Activated CD4-positive, alpha-beta T cell treated with anti-CD3 and anti-CD28 coated beads, Interleukin-2, amount 10 ng/mL, durations not matched to agents 7 days and 5 days (primary cell): ENCODE measurements at places on chromosomes 2 and 18.

DNA sequence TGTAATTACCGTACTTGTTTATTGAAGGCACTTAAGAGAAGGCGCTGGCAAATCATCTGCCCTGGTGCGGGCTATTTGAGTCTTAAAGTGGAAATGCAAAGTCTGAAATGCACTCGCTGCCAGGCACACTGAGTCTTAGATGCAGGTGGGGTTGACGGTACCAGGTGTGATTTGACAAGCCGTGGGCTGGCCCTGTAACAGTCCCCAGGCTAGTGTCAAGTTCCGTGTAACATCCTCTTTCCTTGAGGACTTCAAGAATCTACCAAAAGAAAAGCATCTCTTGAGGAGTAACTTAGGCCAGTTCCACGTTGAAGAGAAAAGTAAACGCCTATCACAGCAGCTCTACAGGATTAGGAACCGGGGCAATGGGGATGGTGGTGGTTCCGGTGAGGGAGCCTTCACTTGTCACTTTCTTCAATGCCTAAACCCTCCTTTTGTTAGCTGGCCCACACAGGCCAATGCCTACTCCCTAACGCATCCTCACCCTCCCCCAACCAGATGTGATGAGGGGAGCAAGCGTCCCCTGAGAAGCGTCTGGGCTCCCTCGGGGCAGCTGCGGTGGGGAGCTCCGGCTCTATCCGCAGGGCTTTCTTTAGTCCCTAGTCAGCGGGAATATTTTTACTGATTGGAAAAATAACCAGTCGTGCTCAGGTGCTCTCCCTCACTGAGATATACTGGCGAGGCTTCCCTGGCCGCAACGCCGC is 1.5 kb upstream of the UGP2 start:
- peaks cover 42% of the 10 kb centered on the region for H3K4me1 ChIP-seq
- peak overlapping the region; percentile 97 for H3K4me3 ChIP-seq
- DNase-seq: peak; percentile 50

- H3K36me3 ChIP-seq: no peaks in the 10 kb centered on the region
- no peak overlapping the region for H3K27ac ChIP-seq
- DNase-seq: no peak
- H3K4me3 ChIP-seq: no peak overlapping the region
- H3K4me1 ChIP-seq: no peaks in the 10 kb centered on the region
- no peaks in the 10 kb centered on the region for H3K27me3 ChIP-seq
Measured at GRCh38 chr2:31049264-31049663, 89.0 kb downstream of the GALNT14 start.

DNA sequence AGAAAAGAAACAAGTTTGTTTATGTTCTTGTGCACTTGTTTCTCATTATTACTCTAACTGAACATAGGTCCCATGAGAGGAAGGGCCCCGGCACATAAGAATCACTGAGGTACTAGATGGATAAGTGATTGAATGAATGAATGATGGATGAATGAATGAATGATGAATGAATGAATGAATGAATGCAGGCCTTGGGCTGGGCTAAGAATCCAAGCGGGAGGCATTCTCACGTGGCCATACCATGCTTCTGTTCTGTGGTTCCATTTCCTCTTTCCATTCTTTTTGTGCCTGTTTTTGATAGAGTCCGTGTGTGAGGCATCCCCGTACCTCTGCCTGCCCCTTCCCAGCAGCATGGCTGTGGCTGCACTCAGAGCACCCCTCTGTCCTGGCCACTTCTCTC is 94.8 kb downstream of the SH3BP4 start:
- DNase-seq: no peak
- H3K4me3 ChIP-seq: no peak overlapping the region
- peaks cover 19% of the 10 kb centered on the region for H3K4me1 ChIP-seq
- H3K27ac ChIP-seq: no peak overlapping the region
- no peaks in the 10 kb centered on the region for H3K36me3 ChIP-seq
- H3K27me3 ChIP-seq: peaks cover 3% of the 10 kb centered on the region

GRCh38 chr18:68733707-68734106 is 18.8 kb upstream of the TMX3 start:
- no peaks in the 10 kb centered on the region for H3K27me3 ChIP-seq
- H3K4me3 ChIP-seq: no peak overlapping the region
- no peaks in the 10 kb centered on the region for H3K4me1 ChIP-seq
- H3K36me3 ChIP-seq: no peaks in the 10 kb centered on the region
- no peak for DNase-seq
- no peak overlapping the region for H3K27ac ChIP-seq

DNA sequence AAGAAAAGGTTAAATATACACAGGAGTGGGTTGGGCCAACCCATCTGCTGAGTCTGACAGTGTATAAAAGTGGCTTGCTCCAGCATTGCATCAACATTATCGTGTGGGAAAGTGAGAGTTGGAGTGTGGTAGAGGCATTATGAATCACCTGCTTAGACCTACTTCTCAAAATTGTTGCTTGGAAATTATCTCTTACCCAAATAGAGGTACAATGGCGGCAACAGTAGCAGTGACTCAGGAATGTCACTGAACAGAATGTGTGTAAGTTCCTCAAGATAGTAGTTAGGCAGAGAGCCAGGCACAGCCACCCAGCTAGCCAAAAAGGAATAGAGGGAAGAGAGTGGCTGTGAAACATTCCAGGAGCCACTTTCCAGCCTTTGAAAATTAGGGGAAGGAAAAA is 616.0 kb downstream of the NUP35 start:
- DNase-seq: no peak
- H3K36me3 ChIP-seq: no peaks in the 10 kb centered on the region
- no peak overlapping the region for H3K4me3 ChIP-seq
- H3K27me3 ChIP-seq: no peaks in the 10 kb centered on the region

GRCh38 chr2:204051476-204051875 is 114.9 kb downstream of the ICOS start:
- H3K27ac ChIP-seq: no peak overlapping the region
- DNase-seq: no peak
- H3K4me3 ChIP-seq: no peak overlapping the region

DNA sequence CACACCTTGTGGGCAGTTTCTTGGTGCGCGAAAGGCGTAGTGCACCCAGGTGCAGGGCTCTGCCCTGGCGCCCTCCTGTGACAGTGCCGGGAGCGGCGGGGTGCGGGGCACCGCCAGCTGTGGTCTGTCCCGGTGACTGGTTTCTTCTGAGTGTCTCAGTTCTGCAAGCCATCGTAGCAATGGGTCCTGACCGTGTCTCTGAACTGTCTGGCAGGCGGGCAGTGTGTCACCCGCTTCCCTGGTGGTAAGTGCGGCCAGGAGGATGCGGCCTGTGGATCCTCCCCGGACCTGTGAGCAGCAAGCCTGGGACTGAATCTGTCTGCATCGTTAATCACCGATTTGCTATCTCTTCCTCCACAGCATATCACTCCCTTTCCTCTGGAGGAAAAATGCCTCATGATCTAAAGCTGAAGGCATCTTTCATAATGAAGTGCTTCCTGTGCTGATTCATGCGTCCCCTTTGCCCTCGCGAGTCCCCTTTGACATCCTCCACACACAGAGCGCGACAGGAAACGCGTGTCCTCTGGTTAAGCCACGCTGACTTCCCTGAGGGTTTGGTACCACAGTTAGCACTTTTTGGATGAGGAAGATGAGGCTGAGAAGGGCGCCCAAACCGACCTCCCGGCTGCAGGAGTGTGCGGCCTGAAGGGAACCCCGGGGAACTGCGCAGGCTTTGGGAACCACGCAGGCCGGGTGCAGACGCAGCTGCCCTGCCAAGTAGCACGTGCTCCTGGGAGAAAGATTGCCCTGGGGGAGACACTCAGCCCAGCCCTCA is 416.0 kb upstream of the HS6ST1 start:
- H3K4me3 ChIP-seq: peak overlapping the region; percentile 23
- peaks cover 17% of the 10 kb centered on the region for H3K27me3 ChIP-seq
- DNase-seq: peak; percentile 49
- no peaks in the 10 kb centered on the region for H3K36me3 ChIP-seq

- H3K36me3 ChIP-seq: peaks cover 48% of the 10 kb centered on the region
- no peak overlapping the region for H3K27ac ChIP-seq
- H3K4me1 ChIP-seq: peaks cover 18% of the 10 kb centered on the region
- DNase-seq: no peak
Measured at GRCh38 chr2:26382564-26382963, 19.2 kb upstream of the DRC1 start.

GRCh38 chr2:85134255-85134895 is 1.2 kb downstream of the TCF7L1 start:
- peaks cover 74% of the 10 kb centered on the region for H3K27me3 ChIP-seq
- no peak for DNase-seq
- no peaks in the 10 kb centered on the region for H3K36me3 ChIP-seq

DNA sequence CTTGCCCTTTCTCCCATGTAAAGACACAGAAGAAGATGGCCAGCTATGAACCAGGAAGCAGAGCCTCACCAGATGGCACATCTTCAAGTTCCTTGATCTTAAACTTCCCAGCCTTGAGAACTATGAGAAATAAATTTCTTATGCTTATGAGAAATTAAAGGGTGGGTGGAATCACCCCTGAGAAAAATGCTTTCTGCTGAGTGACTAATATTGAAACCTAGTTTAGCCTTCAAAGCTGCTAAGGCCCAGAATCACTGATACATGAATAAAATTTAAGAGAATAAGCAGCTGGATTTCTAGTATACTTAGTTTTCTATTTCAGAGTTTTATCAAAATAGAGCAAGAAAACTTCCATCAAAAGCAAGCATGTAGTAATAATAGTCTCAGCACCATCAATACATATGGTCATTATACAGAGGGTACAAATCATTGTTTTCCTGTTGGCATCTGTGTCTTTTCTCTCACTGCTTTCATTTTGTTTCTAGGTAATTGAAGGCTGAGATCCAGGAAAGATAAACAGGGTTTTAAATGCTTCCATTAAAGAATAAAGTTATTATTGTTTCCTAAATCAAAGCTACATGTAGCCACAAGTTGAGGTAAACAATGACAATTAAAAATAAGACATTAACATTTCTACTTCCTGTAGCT is 53.3 kb upstream of the COL5A2 start:
- DNase-seq: no peak
- H3K4me1 ChIP-seq: peaks cover 7% of the 10 kb centered on the region
- H3K27ac ChIP-seq: no peak overlapping the region
- no peaks in the 10 kb centered on the region for H3K36me3 ChIP-seq
- H3K4me3 ChIP-seq: no peak overlapping the region

DNA sequence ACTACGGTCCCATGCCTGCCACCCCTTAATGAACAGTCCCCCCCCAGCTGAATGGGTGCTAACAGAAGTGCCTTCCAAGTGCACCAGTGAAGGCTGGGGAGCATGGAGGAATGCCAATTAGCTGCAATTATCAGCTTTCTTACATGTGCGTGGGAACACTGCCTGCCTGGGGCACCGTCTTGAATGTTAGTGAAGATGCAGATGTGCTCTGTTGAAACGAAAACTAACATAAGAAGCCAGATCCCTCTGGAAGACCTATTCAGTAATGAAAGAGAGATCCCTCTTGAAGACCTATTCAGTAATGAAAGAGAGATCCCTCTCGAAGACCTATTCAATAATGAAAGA is 154.5 kb downstream of the CLIP4 start:
- H3K27ac ChIP-seq: no peak overlapping the region
- DNase-seq: no peak
- no peaks in the 10 kb centered on the region for H3K36me3 ChIP-seq
- peaks cover 2% of the 10 kb centered on the region for H3K27me3 ChIP-seq
